Smooth muscle cell of trachea (primary cell): ENCODE measurements at places on chromosomes 5 and 9. TPM values are rescaled to one million over a fixed set of nuclear protein-coding genes. Genes with fewer than 3 reads are reported as not detected.

CTNND2 gene
- not detected in 2 replicates for total RNA-seq

CLIC3 gene
- 1.6 and 5.8 TPM in 2 replicates for total RNA-seq

SPINK6 gene
- total RNA-seq = not detected in 2 replicates

GRAMD2B gene
- 9.5 and 10.6 TPM in 2 replicates for total RNA-seq

OR1J2 gene
- total RNA-seq = not detected in 2 replicates

IRGM gene
- total RNA-seq = not detected in 2 replicates

TTLL11 gene
- 7.6 and 9.1 TPM in 2 replicates for total RNA-seq

HTR4 gene
- not detected in 2 replicates for total RNA-seq
